ENCODE measurements at places on chromosomes 11 and 22. TPM values are rescaled to one million over a fixed set of nuclear protein-coding genes. Genes with fewer than 3 reads are reported as not detected.

The PLAAT2 gene
- not detected for polyA plus RNA-seq

The GP1BB gene
- polyA plus RNA-seq, result 1.5 TPM

The KRTAP5-1 gene
- polyA plus RNA-seq, result not detected

- DNase-seq, result no peak
Observed at GRCh38 chr11:17714356-17714854, 5.0 kb upstream of the MYOD1 start.

- DNase-seq, result no peak
Observed at GRCh38 chr11:82932564-82932963, 31.0 kb downstream of the DDIAS start.

DNA sequence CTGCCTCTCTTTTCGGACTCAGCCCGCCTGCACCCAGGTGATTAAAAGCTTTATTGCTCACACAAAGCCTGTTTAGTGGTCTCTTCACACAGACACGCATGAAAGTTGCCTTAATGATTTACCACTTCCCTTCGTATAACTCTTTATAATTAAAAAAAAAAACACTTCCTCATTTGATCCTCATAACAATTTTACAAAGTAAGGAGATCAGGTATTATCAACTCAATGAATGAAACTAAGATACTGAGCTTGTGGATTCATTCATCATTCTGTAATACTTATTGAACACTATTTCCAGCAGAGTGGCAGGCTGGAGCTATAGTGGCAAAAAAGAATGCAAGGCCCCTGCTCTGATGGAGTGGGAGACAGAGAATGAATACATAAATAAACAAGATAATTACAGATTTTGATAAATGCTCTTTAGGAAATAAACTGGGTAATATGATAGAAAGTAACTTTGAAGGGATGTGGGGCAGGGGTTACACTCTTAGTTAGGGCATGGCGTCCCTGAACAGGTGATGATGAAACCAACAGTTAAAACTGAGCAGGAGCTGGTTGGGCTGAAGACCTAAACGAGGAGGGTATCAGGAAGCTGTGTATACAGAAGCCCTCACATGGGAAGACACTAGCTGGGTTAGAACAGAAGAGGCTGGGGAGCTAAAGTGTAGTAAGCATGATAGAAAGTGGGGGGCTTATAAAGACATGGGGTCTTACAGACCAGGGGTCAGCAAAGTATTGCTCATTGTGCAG, 5.4 kb upstream of the CRTAM start:
- no peak for DNase-seq

GRCh38 chr11:7537265-7537664, 23.5 kb downstream of the PPFIBP2 start:
- no peak for DNase-seq

DNA sequence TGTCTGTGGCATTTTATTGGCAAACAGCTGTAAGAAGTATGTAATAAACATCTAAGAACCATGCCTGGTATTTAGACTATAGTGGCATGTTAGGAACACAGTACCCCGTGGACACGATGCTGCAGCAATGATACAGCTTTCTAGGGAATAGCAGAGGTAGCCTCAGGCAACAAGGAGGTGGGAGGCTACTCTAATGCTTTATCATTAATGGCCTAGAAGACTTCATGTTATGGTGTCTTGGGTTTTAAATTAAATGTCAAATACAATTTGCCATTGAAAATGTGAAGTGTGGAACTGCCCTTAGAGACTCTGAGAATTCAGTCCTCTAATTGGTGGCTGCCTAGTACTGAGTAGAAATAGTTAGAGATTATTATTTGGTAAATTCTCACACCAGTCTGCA, 516.9 kb downstream of the CNTN5 start:
- DNase-seq, result no peak

DNA sequence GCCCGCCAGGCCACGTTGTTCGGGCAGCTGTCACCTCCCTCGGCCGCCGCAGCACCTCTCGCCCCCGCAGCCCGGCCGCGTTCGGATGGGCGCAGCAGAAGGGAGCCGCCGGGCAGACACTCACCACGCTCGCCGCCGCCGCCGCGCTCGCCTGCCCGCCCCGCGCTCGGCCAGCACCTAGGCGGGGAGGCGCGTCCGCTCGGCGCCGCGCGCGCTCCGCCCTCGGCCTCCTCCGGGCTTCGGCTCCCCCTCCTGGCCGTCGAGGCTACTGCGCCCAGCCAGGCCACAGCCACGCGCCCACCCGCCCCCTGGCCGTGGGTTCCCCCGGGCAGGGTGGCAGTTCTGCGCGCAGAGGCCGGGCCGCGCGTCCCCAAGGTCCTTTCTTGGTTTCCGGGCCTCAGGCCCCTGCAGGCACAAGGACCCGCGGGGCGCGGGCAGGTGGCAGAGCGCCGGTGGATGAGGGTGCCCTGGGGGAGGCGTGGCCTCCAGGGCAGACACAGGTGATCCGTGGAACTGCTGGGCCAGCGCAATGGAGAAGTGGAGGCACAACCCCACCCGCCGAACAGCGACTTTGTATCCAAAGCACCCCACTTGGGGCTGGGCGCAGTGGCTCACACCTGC, at the start of gene SLC25A22:
Gene SLC25A22 (minus strand): TSS at position 189 of the 621 bp plus-strand sequence. CDS start 3,275 bp downstream, outside the sequence.
- DNase-seq, result peak; percentile 71

GRCh38 chr11:123586568-123586967, 67.9 kb downstream of the SCN3B start:
- no peak for DNase-seq

- peak; percentile 93 for DNase-seq
Observed at GRCh38 chr22:42820045-42820763, 36.9 kb downstream of the ARFGAP3 start.

DNA sequence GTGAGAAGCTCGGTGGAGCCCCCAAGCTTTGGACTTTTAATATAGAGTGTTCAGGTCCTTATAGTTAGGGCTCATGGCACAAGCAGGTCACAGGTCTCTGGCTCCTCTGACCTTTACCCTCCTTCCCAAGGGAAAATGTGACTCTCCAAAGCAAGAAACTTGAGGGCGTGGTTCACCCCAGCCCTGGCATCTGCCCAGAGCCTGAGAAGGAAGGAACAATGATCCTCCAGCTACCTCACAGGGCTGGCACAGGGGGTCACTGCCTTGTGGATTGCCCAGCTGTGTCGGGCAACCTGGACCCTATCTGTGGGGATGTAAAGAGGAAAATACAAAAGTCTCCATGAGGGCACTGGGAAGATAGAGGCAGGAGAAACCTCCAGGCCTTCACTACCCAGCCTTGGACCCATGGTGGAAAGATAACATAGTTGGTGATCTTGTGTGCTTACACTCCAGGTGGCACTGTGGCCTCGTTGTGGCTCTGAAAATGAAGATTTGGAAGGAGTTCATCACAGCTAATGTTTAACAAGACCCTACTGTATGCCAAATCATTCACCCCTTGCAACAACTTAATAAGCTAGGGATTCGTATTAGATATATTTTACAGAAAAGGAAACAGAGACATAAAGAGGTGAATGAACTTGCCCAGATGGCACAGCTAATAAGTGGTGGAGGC, 3.8 kb upstream of the ZNF195 start:
- DNase-seq, result no peak

- DNase-seq, result peak; percentile 55
Observed at GRCh38 chr11:68855205-68855981, 13.7 kb upstream of the CPT1A start.

- no peak for DNase-seq
Observed at GRCh38 chr22:45995405-45996101, 18.6 kb upstream of the WNT7B start.

DNA sequence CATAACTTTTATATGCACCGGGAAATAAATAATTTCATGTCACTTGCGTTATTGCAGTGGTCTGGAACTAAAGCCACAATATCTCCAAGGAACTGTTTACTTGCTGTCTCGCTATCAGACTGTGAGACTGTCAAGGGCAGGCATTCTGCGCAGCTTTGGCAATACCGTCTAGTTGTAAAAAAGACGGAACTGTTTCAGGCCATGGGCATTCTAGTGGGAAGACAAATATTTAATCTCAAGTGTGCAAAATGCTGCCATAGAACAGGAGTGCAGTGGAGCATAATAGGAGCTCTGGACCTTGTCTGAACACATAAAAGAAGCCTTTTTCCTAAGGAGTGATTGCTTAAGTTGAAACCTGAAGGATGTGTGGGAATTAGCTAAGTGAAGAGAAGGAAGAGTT, 53.8 kb downstream of the PACS1 start:
- DNase-seq, result no peak

GRCh38 chr11:57805780-57806179, 44.2 kb downstream of the CTNND1 start:
- no peak for DNase-seq

- DNase-seq, result no peak
Observed at GRCh38 chr11:80948781-80949180, 1508.0 kb upstream of the TENM4 start.

GRCh38 chr11:131300439-131300717, 70.0 kb upstream of the NTM start:
- no peak for DNase-seq
